Urothelium cell line (cell line): ENCODE measurements at places on chromosomes 11 and 22.
A peak's percentile ranks its signal among the peaks of the same experiment; 100 is the strongest.

- no peak for DNase-seq
These were observed 10.3 kb downstream of the LDLRAD3 start for GRCh38 chr11:35954205-35954604.

- no peak for DNase-seq
These were observed 23.6 kb downstream of the MYEOV start for GRCh38 chr11:69317401-69318092.

DNA sequence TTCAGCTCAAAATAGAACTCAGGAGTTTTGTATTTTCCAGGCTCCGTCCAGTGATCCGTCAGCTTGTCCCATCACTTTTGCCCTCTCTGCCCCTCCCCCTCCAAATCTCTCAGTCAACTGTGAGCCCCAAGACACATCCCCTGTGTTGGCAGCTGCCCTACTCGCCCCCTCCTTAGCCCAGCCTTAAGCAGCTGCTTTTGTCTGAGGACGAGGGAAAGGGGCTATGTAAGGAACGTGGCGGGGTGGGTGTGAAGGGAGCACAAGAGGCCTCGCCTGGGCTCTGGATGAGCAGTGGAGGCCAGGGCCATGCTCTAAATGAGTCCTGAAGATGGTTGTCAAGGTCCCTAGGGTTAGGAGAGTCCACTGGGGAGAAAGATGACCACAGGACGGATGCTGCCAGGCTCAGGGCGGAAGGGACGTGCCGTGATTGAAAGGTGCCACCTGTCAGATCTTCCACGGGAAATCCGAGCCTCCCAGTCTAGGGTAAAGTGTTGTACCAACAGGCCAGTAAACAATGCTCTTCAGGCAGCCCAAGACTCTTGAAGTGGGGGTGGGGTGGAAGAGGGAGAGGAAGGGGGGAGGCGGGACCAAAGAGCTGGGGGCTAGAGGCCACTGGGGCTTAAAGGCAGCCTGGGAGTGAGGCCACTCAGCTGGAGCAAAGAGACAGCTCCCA, at the start of gene SMTNL1:
Gene SMTNL1 (plus strand): TSS at position 649 of the 673 bp plus-strand sequence. CDS start 5,048 bp downstream, outside the sequence.
- DNase-seq, result no peak

GRCh38 chr22:23207729-23208393, 27.6 kb downstream of the BCR start:
- no peak for DNase-seq

GRCh38 chr11:88819616-88820015, 246.2 kb downstream of the GRM5 start:
- DNase-seq, result no peak

- no peak for DNase-seq
These were observed 74.2 kb downstream of the ZBTB16 start for GRCh38 chr11:114133548-114134329.

GRCh38 chr11:3008746-3009336, 16.7 kb upstream of the NAP1L4 start:
- no peak for DNase-seq

- no peak for DNase-seq
These were observed 14.1 kb downstream of the APOL1 start for GRCh38 chr22:36267058-36267457.

- peak; percentile 74 for DNase-seq
These were observed 9.6 kb upstream of the CD248 start for GRCh38 chr11:66326261-66327111.

DNA sequence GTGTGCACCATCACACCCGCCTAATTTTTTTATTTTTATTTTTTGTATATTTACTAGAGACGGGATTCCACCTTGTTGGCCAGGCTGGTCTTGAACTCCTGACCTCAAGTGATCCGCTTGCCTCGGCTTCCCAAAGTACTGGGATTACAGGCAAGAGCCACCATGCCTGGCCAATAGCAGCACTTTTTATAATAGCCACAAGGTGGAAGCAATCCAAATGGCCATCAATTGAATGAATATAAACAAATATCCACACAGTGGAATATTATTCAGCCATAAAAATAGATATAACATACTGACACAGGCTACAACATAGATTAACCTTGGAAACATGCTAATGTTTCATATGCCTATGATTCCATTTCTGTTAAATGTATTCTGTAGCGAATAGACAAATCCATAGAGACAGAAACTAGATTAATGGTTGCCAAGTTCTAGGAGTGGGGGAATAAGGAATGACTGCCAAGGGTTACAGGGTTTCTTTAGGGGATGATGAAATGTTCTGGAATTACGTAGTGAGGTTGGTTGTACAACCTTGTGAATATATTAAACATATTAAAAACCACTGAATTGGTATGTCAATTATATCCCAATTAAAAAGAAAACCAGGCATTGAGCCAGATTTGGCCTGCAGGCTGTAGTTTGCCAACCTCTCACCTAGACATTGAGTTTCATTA, 4.8 kb downstream of the VPS51 start:
- no peak for DNase-seq

DNA sequence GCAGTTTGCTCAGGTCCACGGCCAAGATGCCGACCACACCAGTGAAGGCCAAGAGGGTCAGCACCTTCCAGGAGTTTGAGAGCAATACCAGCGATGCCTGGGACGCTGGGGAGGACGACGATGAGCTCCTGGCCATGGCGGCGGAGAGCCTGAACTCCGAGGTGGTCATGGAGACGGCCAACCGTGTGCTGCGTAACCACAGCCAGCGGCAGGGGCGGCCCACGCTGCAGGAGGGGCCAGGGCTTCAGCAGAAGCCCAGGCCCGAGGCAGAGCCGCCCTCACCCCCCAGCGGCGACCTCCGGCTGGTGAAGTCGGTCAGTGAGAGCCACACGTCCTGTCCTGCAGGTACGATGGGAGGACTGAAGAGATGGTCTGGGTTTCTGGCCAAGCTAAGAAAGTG, 31.0 kb downstream of the TBC1D22A start:
- DNase-seq, result no peak

DNA sequence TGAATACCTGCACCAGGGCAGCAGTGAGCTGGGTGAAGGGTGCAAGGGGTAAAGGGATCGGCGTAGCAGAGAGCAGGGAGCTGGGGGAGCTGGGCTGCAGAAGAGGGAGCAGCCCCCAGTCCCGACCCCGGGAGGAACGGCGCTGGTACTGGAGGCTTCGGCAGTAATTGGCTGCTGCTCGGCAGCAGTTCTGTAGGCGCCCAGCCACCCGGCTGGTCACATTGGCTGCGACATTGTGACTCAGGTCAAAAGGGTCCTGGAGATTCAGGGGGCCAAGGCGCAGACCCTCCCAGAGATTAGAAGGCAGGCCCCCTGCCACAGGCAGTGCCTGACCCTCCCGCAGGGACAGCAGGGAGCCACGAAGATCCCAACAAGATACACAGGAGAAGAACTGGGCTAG, 2.1 kb upstream of the EEF1G start:
- no peak for DNase-seq

DNA sequence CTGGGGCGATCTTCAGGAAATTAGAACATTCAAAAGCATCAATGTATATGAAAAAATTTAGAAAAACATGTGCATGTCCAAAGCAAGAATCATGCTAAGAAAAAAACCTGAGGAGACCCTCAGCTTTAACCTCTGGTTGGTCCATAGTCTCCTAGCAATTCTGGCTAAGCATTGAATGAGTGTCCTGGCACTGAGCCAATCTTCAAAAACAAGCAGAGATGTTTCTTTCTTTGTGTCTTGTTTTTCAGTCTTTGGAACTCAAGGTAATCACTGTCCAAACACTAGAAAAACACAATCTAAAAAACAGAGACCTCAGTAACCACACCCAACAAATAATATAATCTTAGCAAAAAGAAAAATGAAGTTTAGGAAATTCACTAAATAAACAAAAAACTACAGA, 205.4 kb upstream of the CARD18 start:
- DNase-seq, result no peak

DNA sequence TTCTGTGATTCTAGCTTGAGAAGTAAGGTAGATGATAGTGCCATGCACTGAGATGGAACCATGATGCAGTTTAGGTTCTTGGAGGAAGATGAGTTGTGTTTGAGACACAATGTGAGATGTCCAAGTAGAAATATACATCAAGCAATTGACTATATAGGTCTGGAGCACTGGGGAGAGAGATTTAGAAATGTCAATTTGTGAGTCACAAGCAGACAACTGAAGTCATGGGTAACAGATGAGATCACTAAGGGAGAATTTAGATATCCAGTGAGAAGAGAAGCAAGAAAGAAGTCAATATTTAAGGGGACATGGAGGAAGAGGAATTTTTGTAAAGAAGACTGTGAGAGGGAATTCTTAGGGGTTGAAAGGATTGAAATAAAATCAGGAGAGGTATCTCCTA, 65.1 kb upstream of the RRAS2 start:
- DNase-seq, result no peak

GRCh38 chr22:42074132-42074811, at the start of gene PHETA2:
Gene PHETA2 (plus strand): TSS chr22:42074248. CDS start chr22:42077294, 3,046 bp downstream.
- DNase-seq, result peak; percentile 47

DNA sequence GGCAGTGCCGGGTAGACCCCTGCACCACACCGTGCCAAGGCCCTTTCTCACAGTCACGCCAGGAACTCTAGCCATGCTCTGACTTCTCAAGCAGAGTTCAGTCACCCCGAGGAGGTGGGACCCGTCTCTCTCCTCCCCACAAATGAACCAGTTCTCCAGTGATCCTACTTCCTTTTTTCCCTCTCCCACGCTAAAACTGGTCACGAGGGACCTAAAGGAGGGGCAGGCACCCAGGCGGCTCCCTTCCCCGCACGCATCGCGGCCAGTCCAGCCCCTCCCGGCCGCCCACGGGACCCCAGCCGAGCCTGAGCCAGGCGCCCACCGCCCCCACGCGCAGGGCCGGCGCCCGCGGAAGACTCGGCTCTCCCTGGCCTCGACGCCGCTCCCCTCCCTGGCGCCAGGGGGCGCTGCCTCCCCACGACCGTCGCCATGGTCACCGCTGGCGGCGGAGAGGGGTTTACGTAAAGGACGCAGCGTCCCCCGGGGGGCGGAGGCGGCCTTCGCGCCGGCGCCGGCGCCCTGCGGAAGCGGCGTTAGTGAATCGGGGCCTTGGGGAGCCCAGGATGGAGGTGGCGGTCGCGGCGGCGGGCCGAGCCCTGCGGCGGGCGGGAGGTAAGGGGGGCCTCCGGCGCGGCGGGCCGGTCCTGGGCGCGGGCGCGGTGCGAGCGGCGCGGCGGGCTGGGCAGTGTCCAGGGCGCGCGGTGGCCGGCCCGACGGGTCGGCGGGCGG, at the start of gene DAGLA:
Gene DAGLA (plus strand): TSS at position 499 of the 729 bp plus-strand sequence. CDS start 39,765 bp downstream, outside the sequence.
- DNase-seq, result peak; percentile 97

DNA sequence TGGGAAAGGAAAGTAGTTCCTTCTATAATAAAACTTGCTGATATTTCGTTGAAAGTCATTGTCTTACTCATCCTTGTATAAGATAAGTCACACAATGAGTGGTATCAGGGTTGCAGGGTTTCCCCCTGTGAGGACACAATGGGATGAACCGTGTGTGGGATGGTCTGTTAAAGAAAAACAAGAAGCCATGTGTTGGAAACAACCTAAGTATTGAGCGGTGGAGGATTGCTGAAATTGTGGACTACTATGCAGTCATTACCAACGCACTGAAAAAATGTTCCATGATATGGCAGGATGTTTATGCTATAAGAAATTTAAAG, 28.6 kb downstream of the PTPRJ start:
- no peak for DNase-seq

DNA sequence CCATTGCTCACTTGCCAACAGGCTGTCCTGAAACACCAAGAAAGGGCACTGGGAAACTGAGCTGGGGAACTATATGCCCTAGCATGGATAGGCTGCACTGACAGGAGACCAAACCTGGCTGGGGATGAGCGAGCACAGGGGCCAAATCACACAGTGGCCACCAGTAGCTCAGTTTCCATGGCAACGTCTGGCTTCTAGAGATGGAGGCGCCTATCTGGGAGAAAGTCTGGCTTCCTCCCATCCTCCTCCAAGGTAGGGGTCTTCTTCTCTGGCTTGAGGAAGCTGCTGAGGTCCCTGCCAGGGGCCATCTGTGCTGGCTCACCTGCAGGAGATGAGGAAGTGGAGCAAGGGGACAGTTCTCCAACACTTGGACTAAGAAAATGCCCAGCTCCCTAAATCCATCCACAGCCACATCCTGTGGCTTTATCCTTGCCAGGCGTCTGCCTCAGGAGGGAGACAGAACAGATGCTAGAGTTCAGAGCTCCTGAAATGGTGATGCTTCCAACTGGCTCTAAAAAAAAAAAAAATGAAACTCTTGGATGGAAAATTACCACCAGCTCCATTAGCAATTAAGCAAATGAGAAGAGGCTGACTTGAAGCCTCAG, 48.3 kb downstream of the SYT13 start:
- DNase-seq, result no peak
